ENCODE measurements at places on chromosomes 6 and 20.

GRCh38 chr20:57464642-57465211 lies 60.2 kb downstream of the CTCFL start:
- DNase-seq = no peak

DNA sequence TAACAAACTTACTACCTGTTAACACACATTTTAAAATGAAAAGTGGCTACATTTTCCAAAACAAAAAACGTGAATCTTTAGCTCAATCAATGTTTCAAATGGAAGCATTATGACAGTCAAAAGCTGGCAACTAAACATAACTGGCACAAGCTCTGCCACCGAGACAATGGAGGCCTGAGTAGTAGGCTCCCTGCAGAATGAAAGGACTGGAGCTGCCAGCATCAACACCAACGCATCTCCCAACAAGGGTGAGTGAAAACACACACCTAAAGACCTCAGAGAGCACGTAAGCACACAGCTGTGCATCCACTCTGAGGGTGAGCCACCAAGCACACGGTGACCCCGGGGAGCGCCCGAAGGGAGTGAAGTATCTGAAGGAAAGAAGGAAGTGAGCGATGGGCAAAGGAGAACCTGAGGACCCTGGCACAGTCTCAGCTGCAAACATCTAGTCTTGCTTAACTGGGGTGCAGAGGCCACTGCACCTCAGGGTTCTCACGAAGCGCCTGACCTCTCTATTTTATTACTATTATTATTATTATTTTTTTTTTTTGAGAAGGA lies 1.6 kb upstream of the ADRM1 start:
- no peak for DNase-seq

- no peak for DNase-seq
These were observed 77.8 kb downstream of the ZFAND3 start for GRCh38 chr6:37897321-37897720.

DNA sequence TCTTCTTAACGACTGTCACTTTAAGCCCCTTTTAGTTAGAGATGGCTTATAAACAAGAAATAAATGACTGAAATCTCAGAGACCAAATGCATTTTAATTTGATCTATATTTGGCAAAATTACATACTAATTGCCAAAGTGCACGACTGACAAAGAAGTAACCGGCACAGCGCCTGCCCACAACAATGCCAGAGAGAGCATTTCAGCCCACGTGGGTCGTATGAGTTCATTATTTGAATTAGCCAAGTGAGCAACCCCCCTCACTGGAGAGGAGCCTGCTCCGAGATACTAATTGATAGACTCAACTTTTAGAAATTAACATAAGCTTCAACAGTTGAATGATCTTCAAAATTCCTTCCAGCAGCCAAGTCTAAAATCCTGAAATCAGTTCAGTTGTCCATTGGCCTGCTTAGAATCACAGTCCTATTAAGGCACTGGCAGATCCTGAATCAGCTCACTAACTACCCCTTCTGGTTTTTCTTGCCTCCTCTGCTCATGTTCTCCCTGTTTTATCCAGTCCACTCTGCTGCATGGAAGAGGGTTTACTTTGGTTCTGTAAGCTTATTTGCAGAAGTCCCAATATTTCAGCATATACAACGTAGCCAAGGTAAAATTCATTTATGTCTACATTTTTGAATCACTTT lies 519.1 kb upstream of the AGPAT4 start:
- no peak for DNase-seq

GRCh38 chr20:53693262-53693871 lies 99.7 kb upstream of the ZNF217 start:
- peak; percentile 34 for DNase-seq

GRCh38 chr6:42520786-42521607 lies 42.8 kb upstream of the UBR2 start:
- no peak for DNase-seq

GRCh38 chr6:4774715-4775493 lies 1.3 kb upstream of the CDYL start:
- DNase-seq = peak; percentile 29

DNA sequence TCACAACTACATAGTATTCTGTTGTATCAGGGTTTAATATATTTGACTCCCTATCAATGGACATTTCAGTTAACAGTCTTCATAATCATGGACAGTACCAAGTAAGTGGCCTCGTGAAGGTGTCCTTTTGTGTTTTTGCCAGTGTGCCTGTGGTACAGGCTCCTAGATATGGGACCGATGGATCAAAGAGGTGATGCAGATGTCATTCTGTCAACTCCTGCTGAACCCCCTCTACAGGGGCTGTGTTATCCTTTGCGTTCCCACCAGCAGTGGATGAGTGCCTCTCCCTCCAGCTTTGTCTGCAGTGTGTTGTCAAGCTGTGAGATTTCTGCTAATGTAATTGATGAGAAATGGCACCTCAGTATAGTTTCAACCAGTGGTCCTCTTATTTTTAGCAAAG lies 210.7 kb downstream of the QKI start:
- DNase-seq = no peak

DNA sequence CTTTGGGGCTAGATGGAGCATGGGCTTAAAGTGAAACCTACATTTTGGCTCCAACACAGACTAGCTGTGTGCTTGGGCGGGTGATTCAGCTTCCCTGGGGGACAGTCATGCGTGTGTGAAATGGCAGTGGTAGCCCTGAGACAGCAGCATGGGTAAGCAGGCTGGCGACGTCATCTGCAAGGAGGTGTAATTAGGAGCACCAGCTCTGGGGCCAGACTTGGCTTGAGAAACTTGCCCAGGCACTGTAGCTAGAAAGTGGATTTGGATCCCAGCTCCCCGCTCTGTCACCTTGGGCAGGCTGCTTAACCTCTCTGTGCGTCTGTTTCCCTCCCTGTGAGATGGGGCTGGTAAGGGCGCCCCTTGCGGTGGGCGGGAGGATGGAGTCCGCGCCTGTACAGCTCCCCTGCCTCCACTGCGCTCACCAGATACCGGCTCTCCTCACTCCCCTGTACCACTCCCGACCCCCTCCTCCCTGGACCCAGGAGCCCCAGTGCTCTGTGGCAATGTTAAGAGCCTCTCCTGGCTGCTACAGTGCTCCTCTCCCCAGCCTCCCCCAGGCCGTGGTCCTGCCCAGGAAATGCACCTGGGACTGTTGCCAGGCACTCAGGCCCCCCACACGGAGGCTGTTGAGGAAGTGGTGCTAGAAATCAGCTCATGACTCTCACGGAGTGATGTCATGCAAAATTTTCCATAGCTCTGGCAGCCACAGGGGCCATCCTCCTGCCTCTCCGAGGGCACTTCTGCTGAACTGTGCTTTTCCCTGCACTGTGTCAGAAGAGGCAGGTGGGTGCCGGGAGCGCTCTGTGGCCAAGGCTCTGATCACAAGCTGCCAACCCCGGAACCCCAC lies 44.6 kb downstream of the SYNJ2 start:
- peak; percentile 83 for DNase-seq

- no peak for DNase-seq
These were observed 90.1 kb upstream of the PREP start for GRCh38 chr6:105492706-105493673.

- no peak for DNase-seq
These were observed 45.1 kb upstream of the EEF1A1 start for GRCh38 chr6:73565767-73566485.

- DNase-seq = no peak
These were observed 250.9 kb downstream of the UTRN start for GRCh38 chr6:144536079-144536478.

DNA sequence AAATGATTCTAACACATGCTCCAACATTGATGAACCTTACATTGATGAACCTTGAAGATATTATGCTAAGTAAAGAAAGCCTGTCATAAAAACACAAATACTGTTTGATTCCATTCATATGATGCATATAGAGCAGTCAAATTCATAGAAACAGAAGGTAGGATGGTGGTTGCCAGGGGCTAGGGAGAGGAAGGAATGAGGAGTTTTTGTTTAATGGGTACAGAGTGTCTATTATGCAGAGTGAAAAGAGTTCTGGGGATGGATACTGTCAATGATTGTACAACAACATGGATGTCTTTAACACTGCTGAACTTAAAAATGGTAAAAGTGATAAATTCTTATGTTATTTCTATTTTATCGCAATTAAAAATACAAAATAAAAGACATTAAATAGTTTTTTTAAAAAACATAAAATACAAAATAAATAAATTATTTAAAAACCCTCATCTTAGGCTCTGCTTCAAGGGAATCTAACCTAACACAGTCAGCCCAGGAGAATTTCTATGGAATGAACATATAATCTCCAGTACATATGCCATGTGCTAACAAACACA lies 451.0 kb downstream of the PLCB1 start:
- DNase-seq = no peak

- no peak for DNase-seq
These were observed 334.7 kb upstream of the FLRT3 start for GRCh38 chr20:14672066-14672465.

GRCh38 chr6:166569206-166569605 lies 17.3 kb downstream of the RAMACL start:
- DNase-seq = no peak

GRCh38 chr6:16109659-16110305 lies 19.1 kb upstream of the MYLIP start:
- no peak for DNase-seq

- DNase-seq = peak; percentile 67
These were observed 112.8 kb upstream of the INSM1 start for GRCh38 chr20:20255099-20255498.

DNA sequence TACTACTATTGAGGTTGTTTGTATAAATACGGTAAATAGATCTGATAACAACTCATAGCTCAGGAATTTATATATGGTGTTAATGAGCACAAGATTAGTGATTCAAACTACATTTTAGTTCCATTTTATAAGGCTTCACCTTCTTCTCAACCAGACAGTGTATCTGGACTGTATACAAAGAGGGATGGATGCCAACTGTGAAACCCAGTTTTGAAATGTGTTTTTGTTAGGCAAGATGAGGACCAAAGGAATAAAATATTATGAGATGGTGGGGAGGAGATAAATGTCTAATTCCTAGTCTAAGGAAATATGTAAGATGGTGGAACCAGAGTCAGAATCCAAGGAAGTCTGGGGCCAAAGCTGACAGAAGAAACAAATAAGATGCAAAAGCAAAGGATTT lies 329.0 kb downstream of the GRIK2 start:
- no peak for DNase-seq

DNA sequence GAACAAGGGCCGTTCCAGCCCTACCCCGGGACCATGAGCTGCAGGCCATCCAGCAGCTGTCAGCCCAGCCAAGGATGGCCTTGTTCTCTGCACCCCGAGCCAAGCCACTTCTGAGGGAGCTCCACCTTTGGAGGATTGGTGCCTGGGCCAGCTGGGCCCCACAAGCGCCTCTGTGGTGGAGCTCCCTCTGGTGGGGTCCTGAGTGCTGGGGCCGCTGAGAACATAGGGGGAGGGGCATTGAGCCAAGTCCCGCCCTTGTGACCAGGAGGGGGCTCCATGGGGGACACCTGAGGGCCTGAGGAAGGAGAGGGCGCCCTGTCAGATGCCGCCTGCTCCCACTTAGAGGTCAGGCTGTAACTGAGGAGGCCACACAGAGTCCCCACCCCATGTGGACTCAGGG lies 43.2 kb downstream of the YTHDF1 start:
- no peak for DNase-seq

GRCh38 chr6:85464722-85465150 lies 14.9 kb downstream of the NT5E start:
- DNase-seq = no peak

- DNase-seq = no peak
These were observed 70.3 kb upstream of the FOXP4 start for GRCh38 chr6:41475737-41476357.

Data from CD4-positive, alpha-beta T cell treated with Interleukin-1 beta for 1 hour (primary cell).